T-helper 2 cell (primary cell): ENCODE measurements at places on chromosomes 7 and 10.

DNA sequence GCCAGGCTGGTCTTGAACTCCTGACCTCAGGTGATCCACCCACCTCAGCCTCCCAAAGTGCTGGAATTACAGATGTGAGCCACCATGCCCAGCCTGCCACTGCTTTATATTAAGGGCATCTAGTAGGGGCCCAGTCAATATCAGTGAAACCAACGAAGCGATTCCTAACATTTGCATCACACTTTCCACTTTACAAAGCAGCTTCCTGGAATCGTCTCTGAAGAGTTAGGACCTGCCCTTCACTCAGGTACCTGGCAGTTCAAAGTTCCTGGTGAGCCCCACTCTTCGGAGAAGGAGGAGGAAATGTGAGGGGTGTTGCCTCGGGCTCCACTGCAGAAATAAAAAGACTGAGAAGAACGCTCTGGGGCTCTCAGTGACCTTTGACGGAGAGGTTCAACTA is 31.1 kb upstream of the EZH2 start:
- no peak for DNase-seq

GRCh38 chr10:89355394-89355931 is 22.4 kb upstream of the IFIT1B start:
- no peak for DNase-seq

DNA sequence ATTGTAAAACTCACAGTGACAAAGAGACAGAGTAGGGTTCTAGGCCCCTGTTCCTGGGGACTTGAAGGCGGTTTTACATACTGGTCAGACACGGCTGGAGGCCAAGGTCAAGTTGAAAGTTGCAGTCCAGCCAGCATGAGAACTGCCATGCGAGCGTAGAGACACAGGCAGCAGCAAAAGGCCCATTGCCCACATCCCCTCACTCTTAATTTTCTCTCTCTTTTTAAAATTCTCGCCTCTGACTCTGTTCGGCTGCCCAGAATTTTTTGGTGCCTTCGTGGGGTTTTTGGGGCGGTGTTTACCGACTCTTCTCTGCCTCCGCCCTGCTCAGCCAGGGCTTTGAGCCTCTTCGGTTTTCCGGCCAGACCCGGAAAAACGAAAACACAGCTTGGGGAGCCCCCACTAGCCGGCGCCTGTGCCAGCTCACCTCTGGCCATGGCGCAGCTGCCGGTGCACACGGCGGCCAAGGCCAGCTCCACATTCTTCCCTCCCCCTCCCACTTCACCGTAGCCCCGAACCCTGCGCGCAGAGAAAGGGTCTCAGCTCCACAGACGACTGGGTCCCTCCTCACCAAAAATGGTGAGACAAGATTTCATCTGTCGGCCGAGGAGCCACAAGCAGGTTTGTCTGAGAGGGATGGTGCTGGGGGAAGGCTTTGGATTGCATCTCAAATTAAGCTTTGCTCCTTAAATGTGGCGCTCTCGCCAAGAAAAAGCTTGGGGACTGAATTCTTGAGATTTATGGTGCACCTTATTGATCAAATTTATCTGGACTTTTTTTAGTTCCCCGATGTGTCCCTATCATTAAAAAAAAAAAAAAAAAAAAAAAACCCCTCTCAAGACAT is 2.3 kb upstream of the HOXA13 start:
- DNase-seq, result no peak

- no peak for DNase-seq
Observed at GRCh38 chr10:24915304-24915703, 37.1 kb downstream of the PRTFDC1 start.

- no peak for DNase-seq
Observed at GRCh38 chr7:86094166-86094669, 549.5 kb upstream of the GRM3 start.

GRCh38 chr7:149725916-149726315 is 47.5 kb downstream of the ZNF467 start:
- DNase-seq, result no peak

DNA sequence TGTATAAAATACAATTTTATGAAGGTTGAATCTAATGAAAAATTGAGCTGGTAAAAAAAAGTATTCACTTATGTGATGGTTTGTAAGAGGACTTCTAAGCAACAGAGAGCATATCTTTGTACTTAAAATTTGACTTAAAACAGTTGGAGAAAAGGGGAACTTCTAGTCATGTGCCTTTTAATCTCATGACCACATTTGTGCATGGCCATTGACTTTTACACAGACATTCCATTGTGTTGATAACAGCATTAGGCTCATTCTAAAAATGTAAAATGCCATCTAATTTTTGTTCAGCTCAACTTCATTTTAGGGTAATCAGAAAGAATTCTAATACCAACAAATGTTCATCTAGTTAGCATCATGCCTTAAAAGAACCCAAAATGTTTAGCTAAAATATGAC is 119.9 kb downstream of the HPSE2 start:
- DNase-seq, result no peak

DNA sequence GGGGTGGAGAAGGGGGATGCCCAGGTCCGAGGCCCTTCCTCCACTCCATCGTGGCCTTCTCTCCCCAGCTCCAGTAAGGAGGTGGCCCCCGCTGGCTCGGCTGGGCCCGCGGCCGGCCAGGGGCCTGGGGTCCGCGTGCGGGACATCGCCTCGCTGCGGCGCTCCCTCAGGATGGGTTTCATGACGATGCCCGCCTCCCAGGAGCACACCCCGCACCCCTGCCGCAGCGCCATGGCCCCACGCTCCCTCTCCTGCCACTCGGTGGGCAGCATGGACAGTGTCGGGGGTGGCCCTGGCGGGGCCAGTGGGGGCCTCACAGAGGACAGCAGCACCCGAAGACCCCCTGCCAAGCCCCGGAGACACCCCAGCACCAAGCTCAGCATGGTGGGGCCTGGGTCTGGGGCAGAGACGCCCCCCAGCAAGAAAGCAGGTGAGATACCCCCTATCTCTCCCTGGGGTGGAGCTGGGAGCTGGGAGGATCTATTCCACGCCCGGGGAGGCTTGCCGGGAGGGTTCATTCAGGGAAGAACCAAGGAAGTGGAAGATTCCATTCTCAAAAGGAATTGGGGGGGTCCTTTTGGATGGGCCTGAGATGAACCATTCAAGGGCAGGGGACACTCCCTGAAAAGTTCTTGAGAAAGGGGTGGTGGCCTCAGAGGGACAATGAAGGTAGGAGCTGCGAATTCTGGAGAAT is 3.2 kb downstream of the NYAP1 start:
- DNase-seq, result no peak

GRCh38 chr7:44727158-44727936 is 21.3 kb upstream of the ZMIZ2 start:
- no peak for DNase-seq

- DNase-seq, result no peak
Observed at GRCh38 chr10:28581916-28582315, 49.0 kb downstream of the WAC start.

DNA sequence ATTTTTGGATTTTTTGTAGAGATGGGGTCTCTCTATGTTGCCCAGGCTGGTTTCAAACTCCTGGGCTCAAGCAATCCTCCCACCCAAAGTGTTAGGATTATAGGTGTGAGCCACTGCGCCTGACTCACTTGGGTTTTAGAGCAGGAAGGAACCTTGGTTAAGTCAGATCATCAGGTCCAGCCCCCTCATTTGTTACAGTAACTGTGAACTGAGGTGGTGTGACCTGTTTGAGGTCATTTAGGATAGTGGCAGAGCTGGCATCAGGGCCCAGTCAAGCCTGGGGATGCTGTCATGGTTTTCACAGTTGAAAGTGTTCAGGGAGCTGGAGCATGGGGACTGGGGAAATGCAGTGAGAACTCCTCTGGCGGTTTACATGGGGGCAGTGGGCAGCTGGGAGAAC is 159.6 kb downstream of the TAX1BP1 start:
- no peak for DNase-seq

DNA sequence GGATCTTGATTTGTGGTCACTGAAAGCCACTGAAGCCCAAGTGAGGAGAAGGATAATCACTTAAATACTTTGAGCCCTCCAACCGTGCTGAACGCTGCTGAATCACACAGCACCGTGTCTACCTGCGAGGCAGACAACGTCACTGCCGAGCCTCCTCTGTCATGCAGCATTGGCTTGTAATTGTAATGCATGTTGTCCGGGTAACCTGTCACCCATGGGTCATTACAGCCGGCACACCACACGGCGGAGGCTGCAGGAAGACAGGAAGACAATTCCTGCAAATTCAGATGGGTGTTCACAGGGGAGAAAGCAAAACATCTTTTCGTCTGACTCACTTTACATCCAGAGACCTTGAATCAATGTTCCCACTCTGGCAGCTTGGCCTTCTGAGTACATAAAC is 546.1 kb upstream of the FOXK1 start:
- no peak for DNase-seq
